Activated T-cell treated with anti-CD3 and anti-CD28 coated beads, Interleukin-2, amount 50 U/mL, for 4 hours (primary cell): ENCODE measurements at places on chromosomes 3 and 15. TPM values are rescaled to one million over a fixed set of nuclear protein-coding genes. Genes with fewer than 3 reads are reported as not detected.

C3orf22 gene
- total RNA-seq: not detected

KY gene
- not detected for total RNA-seq

ISL2 gene
- 0.11 TPM for total RNA-seq

USP50 gene
- total RNA-seq: not detected

CRYBG3 gene
- 2.3 TPM for total RNA-seq

TRH gene
- not detected for total RNA-seq

GASK1A gene
- total RNA-seq: not detected

DNA sequence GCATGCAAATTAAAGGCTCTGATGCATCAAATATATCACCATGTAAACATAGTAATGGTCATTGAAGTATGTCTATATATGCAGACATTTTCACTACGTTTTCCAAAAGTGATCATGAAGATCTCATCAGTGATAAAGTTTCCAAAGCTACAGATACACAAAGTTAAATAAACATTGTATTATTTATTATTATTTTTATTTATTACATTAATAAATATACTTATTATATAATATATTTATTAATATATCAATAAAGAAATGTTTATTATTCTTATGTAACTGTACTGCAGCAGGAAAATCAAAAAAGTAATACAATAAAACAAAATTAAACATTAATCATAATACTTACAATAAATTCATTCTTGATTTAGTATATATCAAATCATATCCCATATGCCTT lies 791.2 kb downstream of the GBE1 start:
- no peak for DNase-seq

DNA sequence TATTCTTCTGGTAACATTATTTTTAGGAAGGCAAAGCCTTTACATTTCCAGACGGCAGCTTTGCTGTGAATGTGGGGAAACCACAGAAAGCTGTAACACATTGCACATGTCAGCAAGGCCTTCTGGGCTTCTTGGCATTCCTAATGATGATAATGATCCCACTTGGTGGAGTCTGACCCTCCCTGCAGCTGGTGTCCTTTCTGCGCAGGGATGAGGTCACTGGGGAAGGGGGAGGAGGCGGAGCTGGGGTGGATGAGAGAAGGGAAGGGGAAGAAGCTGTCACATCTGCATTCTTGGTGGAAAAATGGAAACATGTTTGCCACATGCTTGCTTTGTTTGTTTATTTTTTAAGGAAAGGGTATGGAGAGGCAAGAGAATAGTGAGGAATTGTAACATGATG lies 68.6 kb downstream of the FILIP1L start:
- DNase-seq: no peak

DNA sequence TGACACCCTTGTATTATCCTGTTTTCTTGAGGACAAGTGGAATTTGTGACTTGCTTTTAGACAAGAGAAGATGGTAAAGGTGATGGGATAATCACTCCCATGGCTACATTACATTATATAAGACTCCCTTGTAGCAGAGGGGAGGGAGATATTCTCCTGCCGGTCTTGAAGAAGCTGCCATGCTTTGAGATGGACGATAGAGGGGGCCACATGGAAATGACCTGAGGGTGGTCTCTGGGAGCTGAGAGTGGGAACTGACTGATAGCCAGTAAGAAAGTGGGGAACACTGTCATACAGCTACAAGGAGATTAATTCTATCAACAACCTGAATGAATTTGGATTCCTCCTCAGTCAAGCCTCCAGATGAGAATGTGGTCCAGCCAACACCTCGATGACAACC lies 540.1 kb downstream of the NTRK3 start:
- no peak for DNase-seq

GRCh38 chr3:13767030-13767429 lies 112.8 kb downstream of the WNT7A start:
- DNase-seq: no peak

- DNase-seq: no peak
Measured at GRCh38 chr3:59422312-59422711, 372.5 kb upstream of the CFAP20DC start.

DNA sequence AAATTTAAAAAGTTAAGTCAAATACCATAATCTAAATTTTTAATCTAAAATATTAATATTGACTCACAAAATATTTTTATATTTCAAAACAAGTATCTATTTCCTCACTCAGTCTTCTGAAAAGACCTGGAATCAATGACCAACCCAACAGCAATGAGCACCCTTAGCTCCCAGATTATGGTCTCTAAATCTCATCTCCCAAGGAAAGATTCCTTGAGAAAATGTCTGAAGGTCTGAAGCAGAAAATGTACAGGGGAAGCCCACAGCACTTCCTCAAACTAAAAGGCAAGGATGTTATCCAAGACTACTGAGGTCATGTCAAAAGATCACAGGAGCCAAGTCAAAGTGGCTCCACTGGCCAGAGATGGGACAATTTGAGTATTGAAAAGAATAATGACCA lies 51.0 kb upstream of the SLCO2A1 start:
- DNase-seq: no peak

DNA sequence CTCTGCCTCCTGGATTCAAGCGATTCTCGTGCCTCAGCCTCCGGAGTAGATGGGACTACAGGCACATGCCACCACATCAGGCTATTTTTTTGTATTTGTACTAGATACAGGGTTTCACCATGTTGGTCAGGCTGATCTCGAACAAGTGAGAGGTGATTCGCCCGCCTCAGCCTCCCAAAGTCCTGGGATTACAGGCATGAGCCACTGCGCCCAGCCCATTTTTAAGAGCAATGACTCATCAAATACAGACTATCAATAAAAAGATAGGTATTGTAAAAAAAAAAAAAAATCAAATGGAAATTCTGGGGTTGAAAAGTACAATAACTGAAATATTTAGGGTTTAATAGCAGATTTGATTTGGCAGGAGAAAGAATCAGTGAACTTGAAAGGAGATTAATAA lies 129.0 kb downstream of the TJP1 start:
- DNase-seq: no peak

GRCh38 chr3:26932752-26933151 lies 310.2 kb downstream of the LRRC3B start:
- DNase-seq: no peak

GRCh38 chr3:114846779-114847178 lies 300.3 kb downstream of the ZBTB20 start:
- DNase-seq: no peak

DNA sequence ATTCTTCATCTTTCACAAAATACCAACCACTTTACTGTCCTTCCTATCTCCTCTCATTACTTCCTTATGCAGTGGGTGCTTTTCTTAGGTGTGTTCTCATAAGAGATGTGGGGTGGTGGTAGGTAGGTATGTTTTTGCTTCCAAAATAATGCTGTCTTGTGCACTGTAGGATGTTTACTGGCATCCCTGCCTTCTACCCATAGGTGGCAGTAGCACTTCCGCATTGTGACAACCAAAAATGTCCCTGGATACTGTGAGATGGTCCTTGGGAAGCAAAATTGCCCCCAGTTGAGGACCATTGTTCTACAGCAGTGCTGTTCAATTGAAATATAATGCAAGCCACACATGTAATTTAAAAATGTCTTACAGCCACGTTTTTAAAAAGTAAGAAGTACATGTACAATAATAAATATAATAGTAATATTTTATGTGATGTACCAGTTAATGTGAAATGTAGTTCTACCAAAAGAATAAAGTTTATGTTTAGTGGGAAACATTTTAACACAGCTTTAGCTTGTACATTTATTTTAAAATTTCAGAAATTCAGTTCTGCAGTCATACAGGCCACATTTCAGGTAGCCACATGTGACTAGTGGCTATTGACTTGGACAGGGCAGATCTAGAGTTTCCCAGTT lies 75.2 kb downstream of the NEO1 start:
- DNase-seq: no peak

GRCh38 chr3:10619989-10620832 lies 114.8 kb upstream of the ATP2B2 start:
- no peak for DNase-seq

DNA sequence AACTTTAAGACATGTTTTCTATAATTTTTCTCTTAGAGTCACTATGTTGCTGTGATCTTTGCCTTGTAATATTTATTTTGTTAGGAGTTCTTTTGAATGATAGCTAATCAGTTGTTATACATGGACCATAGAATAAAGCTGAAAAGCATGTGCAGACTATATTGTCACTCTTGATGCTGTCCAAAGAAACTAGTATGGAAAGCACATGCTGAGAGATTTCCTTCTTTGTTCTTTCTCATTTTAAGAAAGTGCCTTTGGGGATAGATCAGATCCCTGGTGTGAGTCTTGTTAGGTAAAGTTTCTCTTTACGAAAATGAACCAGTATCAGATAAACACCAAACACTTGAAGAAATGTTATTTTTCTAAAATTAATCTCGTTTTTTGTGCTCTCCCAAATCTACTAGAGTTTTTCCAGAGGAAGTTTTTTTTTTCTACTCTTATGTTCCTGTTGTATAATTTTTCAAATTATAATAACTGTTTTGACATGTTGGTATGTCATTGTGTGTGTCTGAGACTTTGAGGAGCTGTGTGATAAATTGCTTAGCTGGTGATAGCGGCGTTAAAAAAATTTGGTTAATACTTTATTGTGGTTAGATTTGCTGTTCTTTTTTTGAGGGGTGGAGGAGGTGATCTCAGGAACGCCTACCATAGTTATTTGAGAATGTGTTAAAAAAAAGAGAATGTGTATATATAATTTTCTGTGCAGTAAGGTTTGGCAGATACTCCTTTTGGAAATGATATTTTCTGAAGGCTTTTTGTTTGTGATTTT lies 2.2 kb downstream of the PIAS1 start:
- DNase-seq: no peak

DNA sequence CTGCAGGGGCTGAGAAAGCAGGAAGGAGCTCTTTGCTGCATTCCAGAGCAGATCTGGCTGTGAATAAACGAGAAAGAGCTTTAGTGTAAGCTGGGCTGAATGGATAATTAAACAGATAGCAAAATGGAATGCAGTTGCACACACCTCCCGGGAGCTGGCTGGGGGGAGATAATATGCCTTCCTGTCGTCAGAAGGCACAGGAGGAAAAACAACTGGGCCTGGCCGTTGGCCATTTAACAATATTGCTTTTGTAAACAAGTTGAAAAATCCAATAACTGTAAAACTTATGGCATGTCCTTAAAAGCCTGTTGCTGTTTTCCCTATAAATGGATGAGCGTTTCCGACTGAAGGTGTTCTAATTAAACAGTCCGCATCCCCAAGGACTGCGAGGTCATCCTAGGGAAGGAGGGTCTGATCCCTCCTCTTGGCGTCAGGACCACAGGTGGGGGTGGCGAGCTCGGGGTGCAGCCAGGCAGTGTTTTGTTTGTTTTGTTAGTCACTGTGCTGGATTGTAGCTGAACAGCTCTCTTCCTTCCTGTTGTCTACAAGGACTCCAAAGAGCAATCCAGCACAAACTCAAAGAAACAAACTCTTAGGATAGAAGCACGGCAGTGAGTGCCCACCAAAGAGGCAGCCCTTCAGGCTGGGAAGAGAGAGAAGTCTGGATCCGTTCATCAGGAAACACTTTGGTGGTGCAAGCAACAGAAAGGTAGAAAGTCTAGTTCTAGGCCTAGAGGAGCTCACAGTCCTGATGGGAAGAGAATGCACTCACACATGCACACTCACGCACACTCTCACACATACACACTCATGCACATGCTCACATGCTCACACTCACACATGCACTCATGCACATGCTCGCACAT lies 133.4 kb upstream of the SMAD3 start:
- DNase-seq: no peak

- no peak for DNase-seq
Measured at GRCh38 chr15:92624401-92624991, 31.1 kb downstream of the FAM174B start.

- no peak for DNase-seq
Measured at GRCh38 chr15:41794081-41794480, 19.8 kb downstream of the MAPKBP1 start.

GRCh38 chr15:64389036-64389435 lies 1.4 kb downstream of the TRIP4 start:
- DNase-seq: no peak

GRCh38 chr3:159559771-159560170 lies 428.9 kb upstream of the IL12A start:
- DNase-seq: no peak

DNA sequence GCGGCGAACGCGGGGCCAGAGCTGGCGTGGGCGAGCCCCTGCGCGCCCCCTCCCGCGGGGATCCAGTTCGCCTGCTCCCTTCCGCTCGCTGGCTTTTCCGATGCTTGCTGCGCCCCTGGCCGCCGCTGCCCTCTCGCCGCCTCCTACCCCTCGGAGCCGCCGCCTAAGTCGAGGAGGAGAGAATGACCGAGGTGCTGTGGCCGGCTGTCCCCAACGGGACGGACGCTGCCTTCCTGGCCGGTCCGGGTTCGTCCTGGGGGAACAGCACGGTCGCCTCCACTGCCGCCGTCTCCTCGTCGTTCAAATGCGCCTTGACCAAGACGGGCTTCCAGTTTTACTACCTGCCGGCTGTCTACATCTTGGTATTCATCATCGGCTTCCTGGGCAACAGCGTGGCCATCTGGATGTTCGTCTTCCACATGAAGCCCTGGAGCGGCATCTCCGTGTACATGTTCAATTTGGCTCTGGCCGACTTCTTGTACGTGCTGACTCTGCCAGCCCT lies 721 bp downstream of the P2RY1 start:
- no peak for DNase-seq

DNA sequence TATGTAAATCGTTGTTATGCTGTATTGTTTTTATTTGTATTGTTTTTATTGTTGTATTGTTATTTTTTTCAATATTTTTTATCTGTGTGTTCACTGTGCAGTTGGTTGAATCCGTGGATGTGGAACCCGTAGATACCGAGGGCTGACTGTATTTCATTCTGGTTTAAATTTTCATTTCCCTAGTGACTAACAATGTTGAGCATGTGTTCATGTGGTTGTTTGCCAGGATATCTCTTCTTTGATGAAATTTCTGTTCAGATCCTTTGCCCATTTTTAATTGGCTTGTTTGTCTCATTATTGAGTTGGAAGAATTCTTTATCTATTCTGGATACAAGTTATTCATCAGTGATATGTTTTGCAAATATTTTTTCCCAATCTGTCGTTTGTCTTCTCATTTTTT lies 29.7 kb downstream of the STOML1 start:
- no peak for DNase-seq

DNA sequence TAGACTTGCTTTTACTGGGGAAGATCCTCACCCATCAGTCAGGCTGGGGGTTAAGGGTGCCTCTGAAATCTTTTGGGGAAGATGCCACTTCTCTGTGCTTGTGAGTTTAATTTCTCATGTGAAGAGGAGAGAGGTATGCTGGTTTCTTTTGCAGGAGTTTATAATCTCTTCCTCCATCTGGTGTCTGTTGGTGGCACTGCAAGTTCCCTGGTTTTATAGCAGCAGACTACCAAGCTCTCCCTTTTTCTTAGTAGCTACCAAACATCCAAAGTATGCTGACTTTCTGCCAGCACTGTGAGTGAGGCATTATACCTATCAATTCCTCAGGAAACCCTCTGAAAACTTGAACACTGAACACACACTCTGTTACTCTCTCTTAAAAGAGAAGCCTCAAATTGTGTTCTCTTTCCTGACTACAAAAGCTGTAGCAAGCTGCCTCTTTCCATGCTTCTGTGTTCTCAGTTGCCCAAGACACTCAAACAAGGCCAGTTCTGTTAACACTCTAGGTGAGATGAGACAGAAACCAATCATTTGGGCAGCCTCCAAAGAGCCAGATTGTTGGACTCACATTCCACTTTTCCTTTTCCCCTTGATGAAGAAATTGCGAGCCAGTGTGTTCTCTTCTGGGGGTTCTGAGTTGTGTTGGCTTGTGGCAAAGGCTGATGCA lies 299.5 kb downstream of the GAP43 start:
- no peak for DNase-seq

GRCh38 chr3:43907508-43907858 lies 216.7 kb downstream of the ABHD5 start:
- no peak for DNase-seq

GRCh38 chr3:191762323-191762960 lies 301.5 kb downstream of the PYDC2 start:
- no peak for DNase-seq
